ENCODE measurements at places on chromosomes 6 and 20. TPM values are rescaled to one million over a fixed set of nuclear protein-coding genes. Genes with fewer than 3 reads are reported as not detected.

The RAD21L1 gene
- not detected for polyA plus RNA-seq

The RAB32 gene
- polyA plus RNA-seq = 13.0 TPM

DNA sequence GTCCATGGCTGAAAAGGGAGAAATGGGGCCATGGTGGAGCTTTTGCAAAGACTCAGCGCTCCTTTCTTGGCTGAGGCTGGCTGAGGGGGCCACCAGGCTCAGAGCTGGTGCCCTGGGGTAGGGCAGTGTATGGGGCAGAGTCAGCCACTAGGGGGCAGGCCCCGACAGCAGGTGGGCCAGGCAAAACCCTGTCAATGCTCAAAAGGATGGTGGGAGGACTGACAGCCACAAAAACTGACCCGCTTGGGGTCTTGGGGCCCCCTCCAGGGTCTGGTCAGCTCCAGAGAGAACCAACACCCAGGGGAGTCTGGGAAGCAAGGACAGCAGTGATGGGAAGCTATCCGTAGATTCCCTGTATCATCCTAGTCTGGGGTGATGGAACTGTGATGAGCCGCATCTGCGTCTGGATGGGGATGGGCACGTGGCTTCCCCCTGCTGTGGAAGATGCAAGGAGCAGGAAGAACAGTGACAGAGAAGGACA lies 306.9 kb downstream of the DHX35 start:
- no peaks in the 10 kb centered on the region for H3K36me3 ChIP-seq
- no peaks in the 10 kb centered on the region for H3K4me1 ChIP-seq
- H3K27me3 ChIP-seq = no peaks in the 10 kb centered on the region
- H3K27ac ChIP-seq = no peak overlapping the region
- no peak overlapping the region for H3K4me3 ChIP-seq
- peak; percentile 18 for DNase-seq

The THEMIS gene
- 0.87 TPM for polyA plus RNA-seq

The CPXM1 gene
- polyA plus RNA-seq = 28.0 TPM

DNA sequence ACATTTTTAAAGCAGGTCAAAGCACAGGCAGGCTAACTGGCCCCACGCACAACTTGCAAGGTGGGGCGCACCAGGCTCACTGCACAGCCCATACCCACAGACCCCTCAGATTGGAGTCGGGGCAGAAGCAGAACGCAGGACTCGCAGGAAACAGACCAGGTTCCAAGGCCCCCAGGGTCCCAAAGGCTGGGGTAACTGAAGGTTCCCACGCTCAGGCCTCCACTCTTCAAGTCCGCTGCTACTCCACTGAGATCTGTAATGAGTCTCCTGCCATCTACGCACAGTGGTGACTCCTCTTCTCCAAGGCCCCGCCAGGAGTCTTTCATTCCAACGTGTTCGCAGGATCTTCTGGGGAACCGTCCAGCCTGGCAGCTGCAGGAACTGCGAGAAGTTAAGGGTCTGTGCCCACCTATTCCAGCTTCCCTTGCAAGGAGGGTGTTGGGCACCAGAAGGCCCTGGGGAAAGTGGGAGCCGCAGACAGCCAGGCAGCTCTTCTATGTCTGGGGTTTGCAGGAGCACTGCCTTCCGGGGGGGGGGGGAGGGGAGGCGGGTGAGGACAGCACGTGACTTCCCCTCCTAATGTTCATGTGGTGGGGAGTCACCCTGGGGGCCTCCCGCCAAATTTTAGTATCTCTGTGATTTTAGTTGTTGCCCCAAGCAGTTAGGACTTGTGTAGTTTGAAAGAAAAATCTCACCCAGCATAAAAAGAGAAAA lies 2.0 kb upstream of the TAF4 start:
- peak overlapping the region; percentile 90 for H3K27ac ChIP-seq
- H3K4me3 ChIP-seq = no peak overlapping the region
- peaks cover 21% of the 10 kb centered on the region for H3K4me1 ChIP-seq
- peak; percentile 39 for DNase-seq
- H3K36me3 ChIP-seq = no peaks in the 10 kb centered on the region

GRCh38 chr6:10300071-10300470 lies 114.8 kb downstream of the TFAP2A start:
- no peaks in the 10 kb centered on the region for H3K4me1 ChIP-seq
- no peaks in the 10 kb centered on the region for H3K27me3 ChIP-seq
- no peak overlapping the region for H3K27ac ChIP-seq
- H3K36me3 ChIP-seq = no peaks in the 10 kb centered on the region
- no peak for DNase-seq
- no peak overlapping the region for H3K4me3 ChIP-seq

DNA sequence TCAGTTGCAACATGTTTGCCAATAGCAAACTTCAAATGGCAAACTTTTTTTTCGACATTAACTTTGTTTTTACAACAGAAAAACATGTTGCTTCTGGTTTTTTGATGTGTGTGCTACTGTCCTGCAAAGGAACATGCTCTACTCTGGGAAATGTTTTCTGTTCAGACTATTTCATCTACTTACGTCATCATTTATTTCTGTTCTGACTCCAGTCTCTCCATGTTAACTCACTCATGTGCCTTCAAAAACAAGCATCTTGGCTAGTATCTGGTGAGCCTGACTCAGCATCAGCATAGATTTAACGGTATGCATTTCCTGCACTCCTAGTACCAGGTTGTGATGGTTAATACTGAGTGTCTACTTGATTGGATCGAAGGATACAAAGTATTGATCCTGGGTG lies 36.1 kb upstream of the MAP7 start:
- H3K4me3 ChIP-seq = no peak overlapping the region
- no peak for DNase-seq
- no peaks in the 10 kb centered on the region for H3K36me3 ChIP-seq
- peak overlapping the region; percentile 66 for H3K27ac ChIP-seq

DNA sequence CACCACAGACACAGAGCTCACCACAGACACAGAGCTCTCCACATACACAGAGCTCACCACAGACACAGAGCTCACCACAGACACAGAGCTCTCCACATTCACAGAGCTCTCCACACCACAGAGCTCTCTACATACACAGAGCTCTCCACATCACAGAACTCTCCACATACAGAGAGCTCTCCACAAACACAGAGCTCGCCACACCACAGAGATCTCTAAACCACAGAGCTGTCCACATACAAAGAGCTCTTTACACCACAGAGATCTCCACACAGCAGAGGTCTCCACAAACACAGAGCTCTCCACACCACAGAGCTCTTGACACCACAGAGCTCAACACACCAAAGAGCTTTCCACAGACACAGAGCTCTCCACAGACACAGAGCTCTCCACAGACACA lies 55.8 kb downstream of the ERMARD start:
- H3K4me1 ChIP-seq = no peaks in the 10 kb centered on the region
- no peak overlapping the region for H3K4me3 ChIP-seq
- no peaks in the 10 kb centered on the region for H3K27me3 ChIP-seq

GRCh38 chr6:119224095-119224701 lies 125.4 kb downstream of the MAN1A1 start:
- no peaks in the 10 kb centered on the region for H3K4me1 ChIP-seq
- H3K27ac ChIP-seq = no peak overlapping the region
- H3K4me3 ChIP-seq = no peak overlapping the region
- H3K36me3 ChIP-seq = no peaks in the 10 kb centered on the region
- no peak for DNase-seq

DNA sequence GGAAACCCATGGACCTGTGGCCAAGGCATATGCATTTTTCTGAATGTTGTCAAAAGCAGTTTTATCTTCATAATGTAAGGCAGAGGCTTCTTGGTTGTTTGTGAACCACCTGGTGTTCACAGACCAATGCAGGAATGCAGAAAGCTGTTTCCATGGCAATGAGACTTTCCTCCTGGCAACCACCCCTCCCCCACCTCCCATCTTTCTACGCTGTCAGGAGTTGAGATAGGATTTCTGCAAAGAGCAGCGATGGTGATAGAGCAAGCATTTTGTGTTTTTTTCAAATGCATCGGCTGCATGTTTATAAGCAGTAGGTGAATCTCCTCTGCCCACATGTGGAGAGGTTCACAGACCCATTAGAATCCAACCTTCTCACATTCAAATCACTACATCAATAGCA lies 114.1 kb upstream of the SMLR1 start:
- H3K27ac ChIP-seq = no peak overlapping the region
- no peaks in the 10 kb centered on the region for H3K4me1 ChIP-seq

- no peak overlapping the region for H3K4me3 ChIP-seq
- H3K36me3 ChIP-seq = no peaks in the 10 kb centered on the region
- DNase-seq = no peak
- no peaks in the 10 kb centered on the region for H3K27me3 ChIP-seq
These were observed 377.0 kb downstream of the CDH4 start for GRCh38 chr20:61628901-61629601.

DNA sequence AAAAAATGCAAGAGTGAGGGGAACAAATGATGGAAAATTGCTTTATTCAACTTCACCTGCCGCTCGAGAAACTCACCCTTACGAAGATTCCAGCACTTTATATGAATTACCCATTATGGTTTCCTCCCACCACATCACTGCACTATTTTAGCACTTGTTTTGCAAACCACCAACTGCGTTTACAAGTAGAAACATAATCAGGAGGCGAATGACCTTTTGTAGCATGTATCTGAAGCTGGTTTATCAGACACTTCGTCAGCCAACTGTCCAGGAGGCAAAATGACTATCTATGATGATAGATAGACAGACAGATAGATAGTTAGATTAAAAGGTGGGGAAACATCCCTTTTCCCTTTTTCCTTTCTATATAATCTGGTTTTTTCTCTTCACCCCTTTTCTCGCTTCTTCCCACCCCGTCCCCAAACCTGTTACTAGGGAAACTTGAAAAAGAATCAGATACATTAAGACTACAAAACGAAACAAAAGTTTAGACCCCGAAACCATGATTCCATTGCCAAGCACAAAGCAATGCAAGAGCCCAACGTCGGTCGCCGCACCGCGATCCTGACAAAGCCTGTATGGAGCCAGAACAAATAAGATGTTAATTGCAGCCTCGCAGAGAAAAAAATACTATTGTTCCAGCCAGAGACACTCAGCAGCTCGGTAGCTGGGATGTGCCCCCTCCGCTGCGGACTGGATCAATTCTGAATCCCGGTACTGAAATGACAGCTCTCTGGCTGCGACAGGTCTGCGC lies 933 bp upstream of the ADGRB3 start:
- no peaks in the 10 kb centered on the region for H3K4me1 ChIP-seq
- no peaks in the 10 kb centered on the region for H3K27me3 ChIP-seq
- peak overlapping the region; percentile 69 for H3K27ac ChIP-seq
- no peaks in the 10 kb centered on the region for H3K36me3 ChIP-seq

DNA sequence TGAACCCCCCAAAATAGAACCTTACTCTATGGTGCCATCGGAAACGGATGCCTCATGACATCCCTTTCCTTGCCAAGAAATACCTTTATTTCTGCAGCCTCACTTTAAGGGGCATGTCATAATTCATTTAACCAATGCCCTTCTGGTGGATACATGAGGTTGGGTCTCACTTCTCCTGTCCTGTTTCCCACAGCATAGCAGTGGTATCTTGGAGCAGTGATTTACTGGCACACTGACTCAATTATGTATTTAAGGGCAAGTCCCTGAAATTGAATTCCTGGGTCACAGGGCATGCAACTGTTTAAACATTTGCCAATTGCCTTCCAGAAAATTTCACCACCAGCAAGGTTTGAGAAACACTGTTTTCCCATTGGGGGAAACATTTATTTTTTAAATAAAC lies 639 bp upstream of the LBP start:
- H3K4me3 ChIP-seq = no peak overlapping the region
- H3K36me3 ChIP-seq = no peaks in the 10 kb centered on the region
- H3K27me3 ChIP-seq = no peaks in the 10 kb centered on the region
- H3K4me1 ChIP-seq = peaks cover 5% of the 10 kb centered on the region

The GHRH gene
- polyA plus RNA-seq = not detected

The HNF4A gene
- 0.15 TPM for polyA plus RNA-seq

DNA sequence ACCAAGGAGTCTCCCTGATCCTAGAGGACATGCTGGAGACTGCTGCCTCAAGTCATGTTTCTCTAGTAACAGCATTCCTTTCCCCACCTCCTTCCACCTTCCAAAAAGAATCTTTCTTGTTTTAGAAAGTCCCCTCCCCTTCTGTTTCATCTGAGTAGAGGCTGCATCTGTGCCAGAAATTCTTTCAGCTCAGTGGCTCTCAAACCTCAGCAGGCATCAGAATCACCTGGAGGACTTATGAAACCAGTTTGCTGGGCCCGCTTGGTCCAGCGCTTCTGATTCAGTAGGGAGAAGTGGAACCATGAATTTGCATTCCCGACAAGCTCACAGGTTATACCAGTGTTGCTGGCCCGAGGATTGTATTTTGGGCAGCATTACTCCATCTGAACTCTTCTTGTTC lies 55.1 kb downstream of the TMEM200A start:
- no peak overlapping the region for H3K4me3 ChIP-seq
- DNase-seq = no peak
- H3K36me3 ChIP-seq = no peaks in the 10 kb centered on the region
- H3K27me3 ChIP-seq = no peaks in the 10 kb centered on the region

GRCh38 chr20:57128044-57128757 lies 138.2 kb downstream of the BMP7 start:
- DNase-seq = no peak
- no peak overlapping the region for H3K4me3 ChIP-seq
- no peak overlapping the region for H3K27ac ChIP-seq
- H3K4me1 ChIP-seq = no peaks in the 10 kb centered on the region

DNA sequence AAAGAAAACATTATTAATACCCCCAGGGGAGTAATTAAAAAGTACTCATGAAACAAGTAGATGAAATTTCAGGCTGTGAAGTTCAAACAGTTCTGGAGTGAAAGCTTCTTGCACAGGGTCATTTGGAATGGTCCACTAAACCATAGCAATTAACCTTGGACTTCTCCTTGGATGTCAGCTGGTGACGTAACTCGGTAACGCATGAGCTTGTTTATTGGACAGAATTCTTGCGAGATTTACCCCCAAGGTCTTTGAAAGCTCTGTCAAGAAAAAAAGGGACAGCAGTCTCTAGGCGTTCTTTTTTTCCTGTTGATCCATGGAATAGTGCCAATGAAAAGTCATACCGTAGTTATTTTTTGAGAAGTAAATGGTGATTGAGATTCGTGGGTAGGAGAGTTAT lies 2.2 kb downstream of the CD83 start:
- H3K4me1 ChIP-seq = peaks cover 5% of the 10 kb centered on the region
- H3K4me3 ChIP-seq = no peak overlapping the region
- no peak overlapping the region for H3K27ac ChIP-seq
- H3K36me3 ChIP-seq = no peaks in the 10 kb centered on the region

DNA sequence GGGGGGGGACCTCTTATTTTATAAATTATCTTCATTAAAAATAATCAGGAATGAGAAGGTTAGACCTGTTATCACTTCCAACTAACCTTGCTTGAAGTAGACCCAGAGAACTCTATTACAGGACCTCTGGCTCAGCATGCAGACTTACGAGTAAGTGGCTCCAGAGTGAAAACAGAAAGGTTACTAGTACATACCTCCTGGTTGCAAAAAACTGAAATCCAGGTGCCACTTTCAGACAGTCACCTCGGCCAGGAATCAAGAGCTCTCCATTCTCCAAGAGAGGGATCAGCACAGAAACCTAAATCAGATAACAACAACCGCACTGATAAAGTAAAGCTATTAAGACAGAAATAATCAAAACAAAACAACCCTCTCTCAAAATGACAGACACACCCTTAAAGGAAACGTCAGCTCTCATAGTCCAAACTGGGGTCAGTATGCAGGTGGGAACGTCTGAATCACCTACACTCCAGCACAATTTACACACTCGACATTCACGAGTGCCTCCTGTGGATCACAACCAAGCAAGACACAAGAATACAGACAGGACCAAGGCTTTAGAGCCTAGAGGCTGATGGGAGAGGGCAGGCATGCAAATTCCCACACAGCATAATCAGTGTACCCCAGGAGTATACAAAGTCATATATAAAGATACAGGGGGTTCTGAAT lies 31.8 kb downstream of the MDN1 start:
- no peaks in the 10 kb centered on the region for H3K36me3 ChIP-seq
- H3K4me1 ChIP-seq = no peaks in the 10 kb centered on the region
- no peak overlapping the region for H3K4me3 ChIP-seq
- no peak overlapping the region for H3K27ac ChIP-seq

- H3K4me3 ChIP-seq = no peak overlapping the region
- no peaks in the 10 kb centered on the region for H3K27me3 ChIP-seq
- no peaks in the 10 kb centered on the region for H3K4me1 ChIP-seq
- H3K27ac ChIP-seq = no peak overlapping the region
- DNase-seq = no peak
These were observed 4.7 kb downstream of the ADGRF5 start for GRCh38 chr6:46917002-46917545.

The TMEM14A gene
- polyA plus RNA-seq = 35.6 TPM
